Activated naive CD8-positive, alpha-beta T cell treated with anti-CD3 and anti-CD28 coated beads, Interleukin-2, amount 50 U/mL, for 16 hours (primary cell): ENCODE measurements at places on chromosomes 5 and 9.

- DNase-seq = no peak
These were observed 478.8 kb downstream of the CETN3 start for GRCh38 chr5:89930591-89931392.

- DNase-seq = no peak
These were observed 15.5 kb upstream of the MEGF9 start for GRCh38 chr9:120729791-120730241.

- DNase-seq = no peak
These were observed 18.1 kb downstream of the OTP start for GRCh38 chr5:77620405-77620804.

DNA sequence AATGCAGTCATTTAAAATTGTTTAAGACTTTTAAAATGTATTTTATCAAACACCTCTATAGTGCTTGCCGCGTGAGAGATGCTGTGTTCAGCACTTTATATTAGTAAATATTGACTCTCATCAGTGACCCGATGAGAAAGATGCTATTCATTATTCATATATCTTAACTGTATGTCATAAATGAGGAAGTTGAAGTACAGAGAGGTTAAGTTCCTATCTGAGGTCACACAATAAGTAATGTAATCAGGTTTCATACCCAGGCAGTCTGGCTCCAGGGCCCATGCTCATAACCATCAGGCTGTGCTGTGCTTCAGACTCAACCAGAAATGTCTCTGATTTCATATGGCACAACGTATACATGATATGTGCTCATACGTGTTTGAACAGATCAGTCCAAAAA, 119.0 kb downstream of the SV2C start:
- DNase-seq = no peak

DNA sequence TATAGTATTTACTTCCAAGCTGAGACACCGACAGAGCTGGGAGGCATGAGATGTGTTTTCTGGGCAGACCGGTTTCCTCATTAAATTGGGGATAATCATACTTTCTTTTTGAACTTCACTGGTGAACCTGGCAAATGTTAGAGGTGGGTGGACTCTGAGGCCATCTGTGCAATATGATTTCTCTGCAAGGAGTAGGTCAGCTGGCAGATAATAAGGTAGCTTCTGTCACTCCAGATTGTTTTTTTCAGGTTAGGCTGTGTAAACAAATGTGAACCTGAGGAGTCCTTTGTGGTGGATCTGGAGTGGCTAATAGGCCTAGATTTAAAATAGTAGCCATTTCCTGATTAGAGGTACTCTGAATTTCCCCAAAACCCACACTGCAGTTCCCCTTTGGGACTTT, 75.4 kb upstream of the S1PR3 start:
- DNase-seq = no peak

GRCh38 chr9:12640866-12641636, 52.1 kb upstream of the TYRP1 start:
- no peak for DNase-seq

DNA sequence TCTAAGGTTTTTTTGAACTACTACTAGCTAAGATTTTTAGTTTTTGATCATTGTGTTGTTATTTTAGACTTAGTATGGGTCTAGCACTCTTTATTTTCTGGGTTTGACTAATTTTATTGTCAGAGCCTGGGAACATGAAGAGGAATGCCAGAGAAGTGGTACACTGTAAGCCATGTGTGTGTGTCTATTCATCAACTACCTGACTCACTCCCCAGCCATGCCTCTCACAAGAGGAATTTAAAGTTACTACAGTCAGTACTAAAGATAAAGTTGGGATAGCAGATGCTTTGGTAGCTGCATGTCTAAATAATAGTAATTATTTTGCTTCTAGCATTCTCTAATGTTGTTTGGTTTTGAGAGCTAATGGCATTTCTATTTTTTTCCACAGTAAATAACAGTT, 264.8 kb downstream of the CSNK1G3 start:
- DNase-seq = no peak

DNA sequence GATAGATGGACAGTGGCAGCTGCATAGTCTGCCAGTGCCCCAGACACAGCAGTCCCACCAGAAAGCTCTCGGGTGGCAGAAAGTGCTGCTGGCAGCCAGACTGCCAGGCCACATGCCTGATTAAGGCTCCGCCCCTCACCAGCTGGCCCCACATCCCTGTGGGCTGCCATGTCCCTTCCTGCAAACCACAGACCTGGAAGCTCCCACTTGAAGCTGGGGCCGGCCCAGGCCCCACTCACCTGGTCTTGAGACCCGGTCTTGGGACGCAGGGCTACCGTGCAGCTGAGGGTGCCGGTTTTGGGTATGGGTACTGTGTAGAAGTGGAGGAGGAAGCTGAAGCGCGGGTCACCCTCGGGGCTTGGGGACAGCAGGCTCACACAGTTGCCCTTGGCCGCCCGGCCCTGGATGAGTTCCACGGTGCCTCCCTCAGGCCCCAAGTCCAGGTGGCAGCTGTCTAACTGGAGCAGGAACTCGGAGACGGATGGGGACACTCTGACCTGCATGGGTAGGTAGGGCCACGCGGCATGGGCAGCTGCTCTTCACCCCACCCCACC, 15.3 kb downstream of the FPGS start:
- no peak for DNase-seq

- no peak for DNase-seq
These were observed 47.8 kb upstream of the EQTN start for GRCh38 chr9:27344776-27345175.

- no peak for DNase-seq
These were observed 187.6 kb downstream of the COMMD10 start for GRCh38 chr5:116272281-116272941.

DNA sequence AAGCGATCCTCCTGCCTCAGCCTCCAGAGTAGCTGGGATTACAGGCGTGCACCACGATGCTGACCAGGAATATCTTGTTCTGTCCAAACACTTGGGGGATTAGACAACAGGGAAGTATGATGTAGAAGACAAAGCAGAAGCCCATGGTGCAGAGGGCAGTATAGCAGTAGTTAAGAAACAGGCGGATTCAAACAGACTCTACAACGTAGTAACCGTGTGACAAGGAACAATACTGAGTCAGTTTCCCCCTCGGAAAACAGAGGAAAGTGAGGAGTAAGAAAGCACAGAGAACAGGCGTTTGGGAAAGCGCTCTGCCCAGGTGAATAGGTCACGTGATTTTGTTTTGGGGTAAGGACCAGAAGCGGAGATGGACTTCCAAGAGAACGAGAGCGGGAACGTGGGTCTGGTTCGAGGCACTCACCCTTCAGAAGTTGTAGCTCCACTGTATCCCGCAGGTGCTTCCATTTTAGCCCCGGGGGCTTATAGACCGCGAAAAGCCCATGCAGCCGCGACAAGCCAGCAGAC, 306 bp downstream of the TRUB2 start:
- DNase-seq = no peak

DNA sequence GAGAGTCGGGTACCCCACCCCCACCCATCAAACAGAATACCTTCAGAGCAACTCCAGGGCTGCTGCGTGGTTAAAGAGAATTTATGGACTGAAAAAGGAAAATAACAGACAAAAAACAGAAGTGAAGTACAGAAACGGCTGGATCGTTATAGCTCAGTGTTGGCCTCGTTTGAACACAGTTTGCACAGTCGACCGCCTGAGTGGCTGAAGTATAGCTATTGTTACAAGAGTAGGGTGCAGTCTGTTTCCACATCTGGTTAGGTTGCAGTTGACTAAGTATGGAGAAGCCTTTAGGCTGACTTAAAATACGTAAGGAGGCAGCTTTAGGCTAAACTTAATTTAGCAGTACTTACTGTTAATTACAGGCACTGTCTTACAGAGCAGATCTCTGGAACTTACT, 121.2 kb downstream of the GCNT1 start:
- no peak for DNase-seq

GRCh38 chr5:180607861-180608571, 16.7 kb upstream of the SCGB3A1 start:
- DNase-seq = no peak

DNA sequence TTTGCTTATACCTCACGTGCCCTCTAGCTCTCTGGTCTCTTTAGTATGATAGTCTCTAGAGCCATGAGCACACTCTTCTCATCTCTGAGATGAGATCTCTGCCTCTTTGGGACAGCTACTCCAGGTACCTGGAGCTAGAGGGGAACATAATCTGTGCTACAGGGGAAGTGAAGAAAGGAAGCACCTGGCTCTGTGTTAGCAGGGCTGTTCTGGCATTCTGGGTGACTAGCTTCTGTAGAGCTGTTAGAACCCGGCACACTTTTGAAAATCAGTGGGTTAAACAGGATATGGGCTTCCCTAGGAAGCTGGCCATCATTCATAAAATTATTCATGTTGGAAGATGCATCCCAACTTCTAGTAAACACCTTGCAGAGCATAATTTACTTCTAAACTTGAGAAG, 224.8 kb downstream of the MCTP1 start:
- DNase-seq = no peak

DNA sequence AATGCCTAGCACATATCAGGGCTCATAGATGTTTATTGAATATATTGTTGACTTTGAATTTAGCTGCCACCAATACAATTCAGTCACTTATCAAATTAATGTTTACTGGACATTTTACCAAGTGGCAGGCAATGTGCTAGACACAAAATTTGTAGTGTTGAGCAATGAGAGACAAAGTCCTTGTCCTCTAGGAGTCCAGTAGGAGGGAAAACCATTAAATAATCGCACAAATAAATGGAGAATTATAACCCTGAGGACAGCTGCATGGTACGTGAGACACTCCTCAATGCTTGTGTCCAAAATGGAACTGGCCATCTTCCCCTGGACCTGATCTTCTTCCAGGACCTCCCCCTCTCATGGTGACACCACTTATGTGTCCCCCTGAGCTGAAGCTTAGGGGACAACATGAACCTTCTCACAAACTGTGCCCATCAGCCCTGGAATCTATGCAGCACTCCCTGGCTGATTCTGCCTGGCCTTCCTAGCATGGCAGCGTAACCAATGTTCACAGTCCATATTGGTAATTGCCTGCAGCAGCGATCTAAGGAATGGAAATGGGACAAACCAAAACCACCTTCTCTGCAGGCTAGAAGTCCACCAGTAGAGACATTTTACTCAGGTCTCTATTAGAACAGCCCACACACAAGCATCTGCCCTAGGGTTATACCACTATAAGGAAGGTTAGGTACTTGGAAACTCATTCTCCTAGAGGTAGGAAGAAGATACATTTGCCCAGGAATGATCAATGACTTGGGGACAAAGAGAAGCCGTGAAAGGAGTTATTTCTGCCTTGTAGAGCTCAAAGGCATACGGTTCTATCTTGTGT, 75.5 kb downstream of the FGF1 start:
- no peak for DNase-seq
